ENCODE measurements at places on chromosomes 11 and 22.

GRCh38 chr22:44996120-44996519, 13.7 kb downstream of the PHF21B start:
- no peak for DNase-seq

DNA sequence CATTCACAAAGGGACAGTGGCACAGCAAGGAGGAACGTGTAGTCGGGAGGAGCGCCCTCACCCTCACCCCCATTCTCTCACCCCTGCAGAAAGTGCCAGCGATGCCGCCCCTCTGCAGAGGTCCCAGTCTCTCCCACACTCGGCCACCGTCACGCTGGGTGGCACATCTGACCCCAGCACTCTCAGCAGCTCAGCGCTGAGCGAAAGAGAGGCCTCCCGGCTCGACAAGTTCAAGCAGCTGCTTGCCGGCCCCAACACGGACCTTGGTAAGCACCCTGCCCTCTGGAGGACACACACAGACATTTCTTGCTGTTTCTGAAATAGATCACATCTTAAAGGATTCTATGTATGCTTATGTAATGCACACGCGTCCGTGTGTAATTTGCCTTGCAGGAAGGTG, 34.9 kb downstream of the TBC1D22A start:
- DNase-seq = no peak

GRCh38 chr11:69630017-69630416, 10.9 kb upstream of the CCND1 start:
- DNase-seq = no peak

DNA sequence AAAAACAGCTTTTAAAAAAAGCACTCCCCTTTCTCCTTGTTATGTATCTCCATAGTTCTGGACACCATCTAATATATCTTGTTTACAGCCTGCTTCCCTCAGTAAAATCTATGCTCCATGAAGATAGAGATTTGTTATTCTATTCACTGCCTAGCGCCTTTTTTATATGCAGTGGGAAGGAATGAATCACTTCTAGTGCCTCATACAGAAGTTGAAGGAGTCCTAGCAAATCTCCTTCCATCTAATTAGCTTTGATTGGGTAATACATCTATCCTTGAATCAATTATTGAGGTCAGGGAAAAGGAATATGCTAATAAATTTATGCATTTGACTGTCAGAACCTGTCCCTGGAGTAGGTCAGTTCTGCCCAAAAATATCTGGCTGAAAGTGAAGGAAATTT, 25.8 kb downstream of the SPA17 start:
- no peak for DNase-seq

DNA sequence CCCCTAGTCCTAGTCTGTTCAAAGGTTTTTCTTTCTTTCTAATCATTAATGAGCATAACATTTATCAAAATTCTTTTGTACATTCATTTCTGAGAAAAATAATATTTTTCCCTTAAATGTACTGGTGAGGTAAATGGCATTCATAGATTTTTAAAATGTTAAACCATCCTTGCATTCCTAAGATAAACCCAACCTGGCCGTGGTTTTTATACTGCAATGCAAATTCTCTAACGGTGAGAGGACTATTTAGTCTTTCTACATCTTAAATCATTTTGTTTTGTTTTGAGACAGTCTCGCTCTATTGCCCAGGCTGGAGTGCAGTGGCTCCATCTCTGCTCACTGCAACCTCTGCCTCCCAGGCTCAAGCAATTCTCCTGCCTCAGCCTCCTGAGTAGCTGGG, 40.6 kb downstream of the TRMU start:
- no peak for DNase-seq

DNA sequence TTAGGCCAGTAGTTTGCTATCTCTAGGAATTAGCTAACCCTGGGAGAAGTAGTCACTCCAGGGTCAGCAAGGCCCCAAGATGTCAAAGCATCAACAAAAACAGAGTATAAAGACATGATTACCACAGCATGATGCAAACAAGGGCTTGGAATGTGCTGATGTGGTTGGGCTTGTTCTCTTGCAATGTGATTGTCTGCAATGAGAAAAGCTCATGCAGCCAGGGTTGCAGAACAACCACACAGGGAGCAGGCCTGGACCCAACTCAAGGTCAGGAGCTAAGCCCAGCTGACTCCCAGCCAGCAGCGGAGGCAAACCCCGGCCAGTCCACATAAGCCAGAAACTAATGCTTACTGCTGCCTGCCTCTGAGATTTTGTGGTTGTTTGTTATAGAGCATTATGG, 132.4 kb upstream of the ZC3H12C start:
- no peak for DNase-seq

DNA sequence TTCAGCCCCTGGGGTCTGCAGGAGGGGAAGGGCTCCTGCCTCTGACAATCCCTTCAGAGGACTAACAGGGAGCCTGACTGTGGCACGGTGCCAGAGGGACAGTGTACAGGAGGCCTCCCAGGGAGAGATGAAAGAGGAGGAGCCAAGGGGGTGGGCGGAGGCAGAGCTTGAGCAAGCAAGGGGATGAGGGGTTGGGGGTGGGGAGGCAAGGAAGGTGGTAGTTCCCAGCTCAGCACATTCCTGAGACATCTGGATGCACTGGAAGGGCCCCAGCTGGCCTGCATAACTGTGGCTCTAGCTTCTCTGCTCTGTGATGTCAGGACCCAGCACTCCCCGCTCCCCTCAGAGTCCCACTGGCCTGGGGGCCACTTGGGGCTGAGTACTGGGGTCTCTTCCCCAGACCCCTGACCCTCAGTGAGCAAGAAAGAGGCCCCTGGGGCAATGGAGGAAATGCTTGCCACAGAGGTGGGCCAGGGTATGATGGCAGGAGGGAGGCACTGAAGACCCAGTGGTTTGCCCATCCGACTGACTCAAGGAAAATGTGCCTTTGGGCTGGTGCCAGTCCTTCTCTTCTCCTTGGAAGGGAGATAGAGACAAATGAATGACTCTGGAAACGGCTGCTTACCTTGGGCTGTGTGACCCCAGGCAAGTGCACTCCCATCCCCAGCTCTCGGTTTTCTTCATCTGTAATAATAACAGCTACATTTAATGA, 13.3 kb downstream of the CREB3L1 start:
- DNase-seq = no peak

DNA sequence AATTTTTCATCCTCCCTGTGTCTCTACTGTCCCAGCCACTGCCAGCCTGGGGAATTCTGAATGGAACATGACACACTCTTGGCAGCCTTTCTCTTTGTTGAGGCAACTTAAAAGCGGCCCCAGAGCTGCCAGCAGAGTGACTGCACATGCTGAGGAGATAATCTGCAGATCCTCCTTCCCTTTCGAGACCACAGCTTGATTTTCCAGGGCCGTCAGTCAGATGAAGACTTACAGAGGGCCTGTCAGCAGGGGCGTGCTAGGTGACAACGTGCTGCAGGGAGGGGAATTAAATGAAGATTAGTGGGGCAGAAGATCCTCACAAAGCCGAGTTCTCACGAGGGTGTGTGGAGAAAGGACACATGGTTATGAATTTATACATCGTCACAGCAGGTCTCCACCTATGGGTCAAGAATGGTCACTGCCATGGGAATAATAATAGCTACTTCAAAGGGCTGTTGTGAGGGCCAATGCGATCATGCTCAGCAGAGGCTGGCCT, 193.5 kb upstream of the PITPNB start:
- DNase-seq = no peak

GRCh38 chr22:40430991-40431390, 60.6 kb downstream of the SGSM3 start:
- no peak for DNase-seq

GRCh38 chr11:73645972-73646631, at the start of gene PLEKHB1:
PLEKHB1 (plus strand) TSS chr11:73646581; CDS start chr11:73646609, 28 bp downstream.
- DNase-seq = no peak

DNA sequence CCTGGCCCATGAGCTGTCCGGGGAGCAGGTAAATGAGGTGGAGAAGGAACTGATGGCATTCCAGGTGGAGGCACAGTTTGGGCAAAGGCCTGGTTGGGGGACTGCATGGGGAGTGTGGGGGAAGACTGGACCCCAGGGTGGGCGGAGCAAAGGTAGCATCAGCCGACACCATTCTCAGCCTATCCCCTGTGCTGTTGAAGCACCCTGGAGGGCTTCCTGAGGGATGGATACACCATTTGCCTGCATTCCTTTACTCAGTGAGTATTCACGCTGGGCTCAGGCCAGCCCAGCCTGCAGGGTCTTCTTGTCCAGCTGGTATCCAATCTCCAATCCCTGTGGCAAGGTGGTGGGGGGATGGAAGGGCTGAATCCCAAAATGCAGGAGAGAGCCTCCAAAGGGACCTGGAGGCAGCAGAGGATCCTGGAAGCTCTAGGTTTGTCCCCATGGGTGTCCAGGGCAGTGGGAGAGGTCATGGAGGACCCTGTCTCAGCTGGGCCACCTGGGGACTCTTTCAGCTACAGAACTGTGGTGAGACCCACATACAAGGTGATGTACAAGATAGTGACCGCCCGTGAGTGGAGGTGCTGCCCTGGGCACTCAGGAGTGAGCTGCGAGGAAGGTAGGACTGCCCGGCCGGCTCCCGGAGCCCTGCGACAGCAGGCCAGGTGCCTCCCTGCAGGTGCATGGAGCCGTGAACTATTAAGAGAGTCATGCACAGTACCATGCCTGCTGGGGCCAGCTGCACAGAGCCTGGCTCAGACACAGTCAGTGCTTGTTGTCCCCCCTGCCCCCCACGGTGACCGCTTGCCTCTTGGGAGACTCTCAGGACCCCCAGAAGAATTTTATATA, 9.5 kb downstream of the EMID1 start:
- no peak for DNase-seq

DNA sequence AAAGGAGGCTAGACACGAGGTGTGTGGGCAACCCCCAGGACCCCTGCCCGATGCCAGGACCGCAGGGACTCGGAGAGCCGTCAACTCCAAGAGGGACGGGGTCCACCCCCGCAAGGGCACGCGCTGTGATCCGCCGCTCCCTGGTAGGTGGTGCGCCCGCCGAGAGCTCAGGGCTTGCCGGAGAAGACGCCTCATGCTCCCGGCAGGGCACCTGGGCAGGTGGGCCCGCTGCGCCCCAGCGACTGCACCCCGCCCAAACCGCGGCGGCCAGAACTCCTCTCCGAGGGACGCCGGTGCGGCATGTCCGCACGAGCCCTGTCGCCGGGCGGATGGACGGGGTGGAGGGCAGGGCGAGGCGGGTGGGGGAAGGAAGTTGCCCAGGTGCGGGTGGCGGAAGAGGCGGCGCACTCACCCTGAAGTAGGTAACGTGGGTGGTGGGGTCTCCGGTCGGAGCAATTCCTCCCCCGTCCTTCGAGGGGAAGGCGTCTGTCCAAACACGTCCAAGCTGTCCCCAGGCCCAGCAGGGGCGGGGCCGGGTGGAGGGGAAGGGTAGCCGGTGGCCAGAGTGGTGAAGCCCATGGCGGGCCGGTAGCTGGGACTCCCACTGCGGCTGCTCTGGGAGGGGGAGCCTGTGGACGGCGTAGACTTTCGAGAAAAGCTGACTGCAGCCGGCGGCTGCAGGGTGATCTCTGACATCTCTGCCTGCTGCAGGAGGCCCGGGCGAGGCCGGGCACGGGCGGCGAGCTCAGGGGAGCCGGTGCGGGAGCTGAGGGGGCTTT, 37.2 kb downstream of the IGSF9B start:
- no peak for DNase-seq

- no peak for DNase-seq
Observed at GRCh38 chr11:84905411-84905810, 721.7 kb downstream of the DLG2 start.

GRCh38 chr11:121389651-121390050, 62.5 kb upstream of the SORL1 start:
- no peak for DNase-seq

DNA sequence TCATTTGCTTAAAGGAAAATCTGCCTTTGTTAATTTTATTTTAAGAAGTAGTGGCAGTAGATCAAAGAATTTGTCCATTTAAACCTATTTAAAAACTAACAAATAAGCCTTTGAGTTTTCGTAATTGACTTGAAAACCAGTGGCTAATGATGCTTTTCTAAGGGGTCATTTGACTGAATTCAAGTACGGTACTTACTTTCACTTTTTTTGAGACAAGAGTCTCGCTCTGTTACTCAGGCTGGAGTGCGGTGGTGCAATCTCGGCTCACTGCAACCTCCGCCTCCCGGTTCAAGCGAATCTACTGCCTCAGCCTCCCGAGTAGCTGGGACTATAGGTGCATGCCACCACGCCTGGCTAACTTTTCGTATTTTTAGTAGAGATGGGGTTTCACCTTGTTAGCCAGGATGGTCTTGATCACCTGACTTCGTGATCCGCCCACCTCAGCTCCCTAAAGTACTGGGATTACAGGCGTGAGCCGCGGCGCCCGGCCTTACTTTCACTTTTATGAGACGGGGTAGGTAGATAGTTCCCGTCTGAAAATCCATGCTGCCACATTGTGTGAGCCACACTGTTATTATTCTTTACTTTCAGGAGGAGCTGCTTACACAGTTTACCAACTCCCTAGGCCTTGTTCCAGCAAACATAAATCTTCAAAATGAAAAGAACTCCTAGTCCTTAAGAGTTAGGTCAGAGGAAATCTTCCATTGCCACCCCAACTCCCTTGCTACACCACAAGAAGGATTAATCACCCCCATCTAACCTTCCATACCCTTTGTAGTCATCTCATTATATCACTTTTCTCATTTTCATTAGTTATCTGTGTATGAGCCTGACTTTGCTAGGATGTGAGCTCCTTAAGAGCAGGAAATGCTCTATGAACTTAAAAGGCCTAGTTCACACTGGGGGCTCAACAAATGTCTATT, 926.6 kb upstream of the CCDC90B start:
- no peak for DNase-seq

- DNase-seq = no peak
Observed at GRCh38 chr11:83072350-83073242, 899 bp upstream of the RAB30 start.

GRCh38 chr11:108562746-108563581, 30.6 kb downstream of the EXPH5 start:
- no peak for DNase-seq

- DNase-seq = no peak
Observed at GRCh38 chr22:38173641-38173906, 8.1 kb downstream of the PLA2G6 start.

- DNase-seq = no peak
Observed at GRCh38 chr22:23282089-23282501, 101.8 kb downstream of the BCR start.

DNA sequence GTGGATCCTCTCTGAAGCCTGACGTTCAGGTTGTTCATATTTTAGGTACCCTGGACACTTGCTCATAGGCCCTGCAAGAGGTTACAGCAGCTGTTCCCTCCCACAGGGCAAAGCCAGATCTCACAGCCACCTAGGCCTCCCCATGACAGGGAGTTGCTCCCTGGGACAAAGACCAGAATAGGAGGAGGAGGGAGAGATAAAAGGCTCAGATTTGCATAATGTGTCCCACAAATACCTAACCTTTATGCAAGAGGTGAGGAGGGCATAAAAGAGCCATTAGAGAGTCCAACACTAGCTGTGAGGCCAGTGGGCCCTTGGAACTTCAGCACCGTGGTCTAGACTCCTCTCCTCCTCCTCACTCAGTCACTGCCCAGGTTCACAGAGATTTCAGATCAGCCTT, 33.8 kb downstream of the ZNF280B start:
- no peak for DNase-seq

Data from T-helper 1 cell (primary cell).